ENCODE measurements at places on chromosomes 3 and 15. TPM values are rescaled to one million over a fixed set of nuclear protein-coding genes. Genes with fewer than 3 reads are reported as not detected.

GRCh38 chr3:66639809-66640356 is 139.1 kb upstream of the LRIG1 start:
- H3K27me3 ChIP-seq = peaks cover 3% of the 10 kb centered on the region
- no peaks in the 10 kb centered on the region for H3K4me1 ChIP-seq
- no peak overlapping the region for H3K27ac ChIP-seq
- H3K36me3 ChIP-seq = no peaks in the 10 kb centered on the region

MYZAP gene
- not detected for total RNA-seq

GRCh38 chr3:30750967-30751366 is 143.5 kb downstream of the GADL1 start:
- H3K27ac ChIP-seq = no peak overlapping the region
- no peak overlapping the region for H3K4me3 ChIP-seq
- H3K4me1 ChIP-seq = peaks cover 13% of the 10 kb centered on the region
- H3K27me3 ChIP-seq = no peaks in the 10 kb centered on the region

DNA sequence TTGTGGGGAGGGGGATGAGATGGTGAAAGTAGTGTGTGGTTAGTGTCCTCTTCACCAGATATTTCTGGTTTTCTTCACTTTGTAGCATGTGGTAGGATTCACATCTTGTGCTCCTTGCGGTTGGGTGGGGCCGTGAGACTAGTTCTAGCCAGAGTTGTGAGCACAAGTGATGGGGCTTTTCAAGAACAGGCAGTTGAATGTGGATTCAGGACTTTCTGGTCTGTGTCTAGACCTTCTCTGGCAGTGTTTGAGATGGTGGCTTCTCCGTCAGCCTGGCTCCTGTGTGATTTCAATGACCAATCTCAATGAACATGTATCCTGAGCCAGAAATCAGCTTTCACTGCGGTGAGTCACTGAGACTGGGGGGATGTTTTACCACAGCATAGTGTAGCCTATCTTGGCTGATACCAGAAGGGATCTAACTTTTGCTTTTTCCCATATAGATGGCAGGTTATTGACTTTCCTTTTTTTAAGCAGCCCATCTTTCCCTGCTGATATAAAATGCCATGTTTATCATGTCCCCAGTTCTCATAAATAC is 82.6 kb downstream of the RPLP1 start:
- no peaks in the 10 kb centered on the region for H3K36me3 ChIP-seq
- DNase-seq = no peak
- peaks cover 16% of the 10 kb centered on the region for H3K27me3 ChIP-seq
- H3K4me1 ChIP-seq = peaks cover 3% of the 10 kb centered on the region

MGA gene
- total RNA-seq = 37.1 TPM

DNA sequence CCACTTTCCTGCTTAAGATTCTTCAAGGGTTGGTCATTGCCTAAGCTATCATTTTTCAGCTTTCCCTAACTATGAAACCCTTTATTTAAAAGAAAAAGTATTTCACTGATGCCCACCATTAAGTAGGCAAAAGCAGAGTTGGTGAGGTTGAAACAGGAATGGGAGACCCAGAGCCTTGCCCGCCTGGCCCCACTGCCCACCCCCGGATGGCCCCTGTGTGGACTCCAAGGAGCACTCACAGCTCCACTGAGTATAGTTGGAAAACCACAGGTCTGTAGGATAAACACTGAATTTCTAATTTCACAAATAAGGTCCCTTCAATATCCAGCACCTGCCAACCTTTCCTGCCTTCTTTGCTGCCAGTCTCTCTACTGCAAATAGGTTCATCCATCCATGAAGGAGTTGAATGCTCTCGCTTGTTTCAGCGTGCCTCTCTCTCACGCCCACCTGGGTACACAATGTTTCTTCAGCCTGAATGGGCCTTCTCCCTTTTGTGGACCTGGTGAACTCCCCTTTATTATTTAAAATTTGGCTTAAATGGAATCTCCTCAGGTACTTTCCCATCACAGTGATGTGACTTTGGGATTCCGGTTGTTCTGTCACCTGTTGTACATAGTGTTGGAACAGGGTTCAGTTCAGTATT is 8.7 kb upstream of the ACAP2 start:
- H3K27ac ChIP-seq = no peak overlapping the region
- no peak for DNase-seq
- H3K4me1 ChIP-seq = peaks cover 11% of the 10 kb centered on the region
- H3K4me3 ChIP-seq = no peak overlapping the region
- H3K27me3 ChIP-seq = peaks cover 2% of the 10 kb centered on the region
- no peaks in the 10 kb centered on the region for H3K36me3 ChIP-seq

IGDCC3 gene
- not detected for total RNA-seq

- H3K4me3 ChIP-seq = no peak overlapping the region
- H3K36me3 ChIP-seq = no peaks in the 10 kb centered on the region
- no peaks in the 10 kb centered on the region for H3K27me3 ChIP-seq
- no peaks in the 10 kb centered on the region for H3K4me1 ChIP-seq
- no peak overlapping the region for H3K27ac ChIP-seq
These were observed 988.0 kb downstream of the SQOR start for GRCh38 chr15:46622851-46623250.

DNA sequence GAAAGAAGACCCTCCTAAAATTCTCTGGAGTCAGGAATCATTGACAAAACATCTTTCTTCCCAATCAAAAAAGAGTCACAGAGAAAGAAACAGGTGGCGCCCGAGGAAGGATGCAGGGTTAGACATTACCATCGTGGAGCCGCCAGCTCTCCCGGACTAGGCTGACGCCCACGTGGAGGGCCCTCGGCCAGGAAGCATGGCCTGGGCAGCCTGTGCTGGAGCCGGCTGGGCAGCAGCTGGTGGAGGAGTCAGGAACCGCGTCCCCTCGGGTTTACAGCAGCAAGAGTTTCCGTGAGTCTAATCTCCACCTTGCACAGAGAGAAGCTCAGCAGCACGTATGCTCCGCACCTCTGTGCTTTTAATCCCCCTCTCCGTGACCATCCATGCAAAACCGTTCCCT is 533.7 kb upstream of the ATP11B start:
- H3K4me1 ChIP-seq = no peaks in the 10 kb centered on the region
- no peaks in the 10 kb centered on the region for H3K36me3 ChIP-seq
- DNase-seq = no peak
- no peak overlapping the region for H3K27ac ChIP-seq
- H3K4me3 ChIP-seq = no peak overlapping the region

DNA sequence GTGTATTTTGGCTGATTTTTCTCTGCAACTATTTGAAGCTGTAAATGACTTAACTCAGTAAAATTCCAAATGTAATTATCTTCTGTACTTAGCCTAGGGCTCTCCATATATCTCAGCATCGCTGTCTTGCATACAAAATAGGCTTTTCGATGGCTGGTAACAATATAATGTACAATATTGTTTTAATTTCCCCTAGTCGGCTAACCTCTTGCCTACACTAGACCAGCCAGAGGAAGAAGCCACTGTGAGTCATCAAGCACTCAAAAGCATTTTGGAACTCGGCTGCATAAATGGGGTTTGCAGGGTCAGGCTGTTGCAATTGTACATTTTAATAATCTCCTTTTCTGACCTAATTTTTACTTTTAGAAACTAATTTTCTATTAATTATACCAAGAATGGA is 583.8 kb downstream of the FOXP1 start:
- H3K4me3 ChIP-seq = no peak overlapping the region
- DNase-seq = no peak
- no peak overlapping the region for H3K27ac ChIP-seq
- H3K27me3 ChIP-seq = no peaks in the 10 kb centered on the region
- peaks cover 21% of the 10 kb centered on the region for H3K4me1 ChIP-seq
- H3K36me3 ChIP-seq = peaks cover 55% of the 10 kb centered on the region

DNA sequence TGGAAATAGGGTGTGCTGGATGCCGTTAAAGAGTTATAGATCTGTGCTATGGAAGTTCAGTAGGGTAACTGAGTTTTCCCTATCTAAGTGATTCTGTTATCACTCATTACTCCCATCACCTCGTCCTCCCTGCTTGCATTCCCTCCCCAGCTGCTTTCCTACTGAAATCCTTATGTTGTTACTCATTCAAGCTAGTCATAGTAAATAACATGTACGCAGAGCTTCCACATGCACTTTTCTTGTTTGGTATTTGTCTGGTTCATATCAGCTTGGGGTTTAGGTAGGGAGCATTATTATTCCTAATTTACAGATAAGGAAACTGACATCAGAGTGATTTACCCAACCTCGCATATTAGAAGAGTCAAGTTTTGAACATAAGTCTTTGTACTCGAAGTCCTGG is 135.1 kb downstream of the HCN4 start:
- no peak for DNase-seq
- H3K27ac ChIP-seq = no peak overlapping the region
- no peaks in the 10 kb centered on the region for H3K36me3 ChIP-seq

XIRP1 gene
- total RNA-seq = not detected

- peaks cover 64% of the 10 kb centered on the region for H3K4me1 ChIP-seq
- H3K4me3 ChIP-seq = peak overlapping the region; percentile 54
- H3K27me3 ChIP-seq = no peaks in the 10 kb centered on the region
- peak; percentile 58 for DNase-seq
- peaks cover 10% of the 10 kb centered on the region for H3K36me3 ChIP-seq
- H3K27ac ChIP-seq = peak overlapping the region; percentile 86
These were observed 3.4 kb upstream of the RFTN1 start for GRCh38 chr3:16516695-16517481.

- peak overlapping the region; percentile 67 for H3K4me3 ChIP-seq
- H3K36me3 ChIP-seq = peaks cover 2% of the 10 kb centered on the region
- peaks cover 26% of the 10 kb centered on the region for H3K4me1 ChIP-seq
- H3K27ac ChIP-seq = peak overlapping the region; percentile 71
- H3K27me3 ChIP-seq = no peaks in the 10 kb centered on the region
These were observed 518 bp downstream of the COLQ start for GRCh38 chr3:15520804-15521572.

GRCh38 chr3:191959876-191960413 is 499.0 kb downstream of the PYDC2 start:
- DNase-seq = no peak
- no peaks in the 10 kb centered on the region for H3K36me3 ChIP-seq
- no peaks in the 10 kb centered on the region for H3K27me3 ChIP-seq
- no peak overlapping the region for H3K4me3 ChIP-seq
- no peak overlapping the region for H3K27ac ChIP-seq
- H3K4me1 ChIP-seq = no peaks in the 10 kb centered on the region

- H3K4me1 ChIP-seq = peaks cover 3% of the 10 kb centered on the region
- no peak overlapping the region for H3K27ac ChIP-seq
- no peak for DNase-seq
- H3K4me3 ChIP-seq = no peak overlapping the region
- H3K36me3 ChIP-seq = no peaks in the 10 kb centered on the region
- no peaks in the 10 kb centered on the region for H3K27me3 ChIP-seq
These were observed 63.3 kb downstream of the ATP1B3 start for GRCh38 chr3:141939759-141940158.

GRCh38 chr3:186366206-186366605 is 4.2 kb upstream of the DGKG start:
- H3K4me3 ChIP-seq = no peak overlapping the region
- peaks cover 41% of the 10 kb centered on the region for H3K27me3 ChIP-seq
- H3K36me3 ChIP-seq = no peaks in the 10 kb centered on the region
- no peak for DNase-seq

KBTBD13 gene
- total RNA-seq = not detected

DNA sequence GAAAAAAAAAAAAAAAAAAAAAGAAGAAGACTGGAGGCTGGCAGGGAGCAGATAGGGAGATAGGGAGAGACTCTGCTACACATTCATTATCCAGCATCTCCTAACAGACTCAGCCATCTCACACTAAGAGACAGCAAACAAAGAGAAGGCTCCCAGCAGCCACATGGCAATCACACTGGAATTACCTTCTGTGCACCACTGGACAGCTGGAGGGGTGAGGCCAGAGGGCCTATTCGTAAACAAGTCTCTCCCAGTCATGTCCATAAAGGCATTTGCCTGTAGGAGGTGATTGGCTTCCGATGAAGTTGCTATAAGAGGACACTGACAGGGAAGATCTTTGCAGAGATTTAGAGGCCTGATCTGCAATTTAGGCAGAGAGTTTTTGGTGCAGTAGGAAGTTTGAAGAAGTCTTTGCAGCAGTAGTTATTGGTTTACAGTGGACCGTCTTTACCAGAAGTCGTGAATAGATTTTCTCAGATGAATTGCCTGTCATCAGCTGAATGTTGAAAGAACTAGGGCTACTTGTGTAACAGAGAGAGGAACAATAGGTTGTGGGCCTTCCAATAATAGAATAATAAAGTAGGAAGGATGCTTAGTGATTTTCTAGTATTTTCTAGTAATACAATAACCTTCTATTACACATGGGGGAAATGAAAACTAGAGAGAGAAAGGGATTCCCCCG is 89.7 kb downstream of the TP63 start:
- no peaks in the 10 kb centered on the region for H3K36me3 ChIP-seq
- no peaks in the 10 kb centered on the region for H3K4me1 ChIP-seq
- H3K4me3 ChIP-seq = no peak overlapping the region
- H3K27ac ChIP-seq = no peak overlapping the region

DNA sequence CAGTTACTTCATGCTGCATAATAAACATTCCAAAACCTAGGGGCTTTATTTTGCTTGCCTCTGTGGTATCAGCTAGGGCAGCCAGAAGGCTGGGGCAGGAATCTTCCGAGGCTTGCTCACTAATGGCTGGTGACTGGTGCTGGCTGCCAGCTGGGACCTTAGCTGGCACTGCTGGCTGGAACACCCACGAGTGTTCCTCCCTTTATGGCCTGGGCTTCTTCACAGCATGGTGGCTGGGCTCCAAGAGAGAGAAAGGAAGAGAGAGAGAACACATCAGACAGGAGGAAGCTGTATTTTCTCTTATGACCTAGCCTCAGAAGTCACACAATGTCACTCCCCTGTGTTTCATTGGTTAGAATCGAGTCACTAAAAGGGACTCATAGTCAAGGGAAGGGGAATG is 23.9 kb upstream of the CDCP1 start:
- peaks cover 5% of the 10 kb centered on the region for H3K36me3 ChIP-seq
- no peak for DNase-seq
- H3K27me3 ChIP-seq = peaks cover 6% of the 10 kb centered on the region
- H3K27ac ChIP-seq = peak overlapping the region; percentile 27
- peaks cover 46% of the 10 kb centered on the region for H3K4me1 ChIP-seq
- no peak overlapping the region for H3K4me3 ChIP-seq

DNA sequence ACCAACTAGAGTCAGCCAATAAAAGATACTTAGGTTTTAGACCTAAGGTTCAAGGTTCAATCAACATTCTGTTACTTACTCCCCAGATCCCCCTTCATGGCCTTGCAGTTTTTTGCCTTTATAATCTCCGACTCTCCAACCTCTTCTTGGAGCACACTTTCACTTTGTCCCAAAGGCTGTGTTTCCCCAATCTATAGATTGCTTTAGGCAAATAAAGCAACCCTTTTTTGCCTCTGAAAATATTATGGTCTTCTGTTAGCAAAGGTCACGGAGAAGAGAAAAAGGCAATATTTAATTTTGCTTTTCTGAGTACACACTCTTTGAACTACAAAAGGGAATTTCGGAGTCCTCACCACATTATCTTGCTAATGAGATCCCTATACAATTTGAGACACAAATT is 268.1 kb downstream of the PLOD2 start:
- no peak overlapping the region for H3K4me3 ChIP-seq
- H3K27ac ChIP-seq = no peak overlapping the region
- no peaks in the 10 kb centered on the region for H3K27me3 ChIP-seq
- H3K36me3 ChIP-seq = no peaks in the 10 kb centered on the region
- no peaks in the 10 kb centered on the region for H3K4me1 ChIP-seq

CPN2 gene
- total RNA-seq = not detected

DNA sequence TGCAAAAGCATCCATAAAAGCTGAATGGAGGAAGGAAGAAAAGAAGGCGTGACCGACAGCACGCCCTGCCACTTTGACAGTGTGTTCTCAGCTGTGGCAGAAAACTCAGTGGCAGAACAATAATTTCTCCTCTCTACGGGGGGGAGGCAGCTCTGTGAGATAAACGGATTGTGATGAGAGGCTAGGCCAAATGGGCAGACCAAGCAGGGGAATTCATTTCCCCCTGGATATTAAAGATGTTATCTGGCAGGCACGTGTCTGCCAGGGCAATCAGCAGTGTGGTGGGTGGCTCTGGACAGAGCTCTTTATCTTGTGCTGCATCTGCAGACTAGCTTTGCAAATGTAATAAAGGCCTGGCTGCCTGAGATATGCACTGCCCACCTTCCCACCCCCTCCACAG is 1.9 kb upstream of the RMDN3 start:
- no peak overlapping the region for H3K4me3 ChIP-seq
- no peak for DNase-seq
- H3K27ac ChIP-seq = peak overlapping the region; percentile 3
- H3K4me1 ChIP-seq = peaks cover 33% of the 10 kb centered on the region

Data from activated CD8-positive, alpha-beta T cell treated with anti-CD3 and anti-CD28 coated beads, Interleukin-2, amount 10 ng/mL, durations not matched to agents 7 days and 5 days (primary cell).